ENCODE measurements at places on chromosomes 16 and 17.

- DNase-seq = no peak
These were observed 34.1 kb downstream of the MEOX1 start for GRCh38 chr17:43627653-43628052.

DNA sequence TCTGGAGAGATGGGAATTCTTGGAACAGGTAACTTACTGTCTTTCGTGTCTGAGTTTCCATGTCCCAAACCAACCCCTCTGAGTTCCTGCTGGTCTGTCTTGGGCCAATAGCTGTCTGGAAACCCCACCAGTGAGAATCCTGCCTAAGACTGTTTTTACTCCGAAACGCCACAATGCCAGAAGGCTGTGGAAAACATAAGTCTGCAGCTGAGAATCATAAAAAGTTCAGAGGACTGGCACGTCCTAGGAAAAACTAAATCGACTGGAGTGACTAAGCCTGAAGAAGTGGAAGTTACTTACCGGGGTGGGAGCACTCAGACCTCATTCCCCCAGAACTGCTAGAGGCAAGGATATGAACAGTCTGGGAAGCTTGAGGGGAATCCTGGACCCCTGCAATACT is 13.3 kb downstream of the LRRC75A start:
- DNase-seq = no peak

- DNase-seq = no peak
These were observed 286.5 kb upstream of the ERCC4 start for GRCh38 chr16:13633391-13633861.

DNA sequence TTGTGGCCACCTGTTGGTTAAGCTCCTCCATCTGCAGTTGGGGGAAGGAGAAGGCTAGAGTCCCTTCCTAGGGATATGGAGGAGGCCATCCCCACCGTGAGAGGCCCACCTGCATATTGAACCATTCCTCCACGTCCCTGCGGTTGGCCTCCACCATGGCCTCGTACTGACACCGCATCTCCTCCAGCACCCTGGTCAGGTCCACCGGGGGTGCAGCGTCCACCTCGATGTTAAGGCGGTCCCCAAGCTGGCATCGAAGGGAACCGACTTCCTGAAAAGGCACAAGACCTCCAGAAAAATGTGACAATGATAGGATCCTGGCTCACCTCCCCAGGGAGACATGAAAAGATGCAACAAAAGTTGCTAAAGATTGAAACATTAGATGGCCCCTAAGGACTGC is 3.0 kb downstream of the KRT32 start:
- no peak for DNase-seq

DNA sequence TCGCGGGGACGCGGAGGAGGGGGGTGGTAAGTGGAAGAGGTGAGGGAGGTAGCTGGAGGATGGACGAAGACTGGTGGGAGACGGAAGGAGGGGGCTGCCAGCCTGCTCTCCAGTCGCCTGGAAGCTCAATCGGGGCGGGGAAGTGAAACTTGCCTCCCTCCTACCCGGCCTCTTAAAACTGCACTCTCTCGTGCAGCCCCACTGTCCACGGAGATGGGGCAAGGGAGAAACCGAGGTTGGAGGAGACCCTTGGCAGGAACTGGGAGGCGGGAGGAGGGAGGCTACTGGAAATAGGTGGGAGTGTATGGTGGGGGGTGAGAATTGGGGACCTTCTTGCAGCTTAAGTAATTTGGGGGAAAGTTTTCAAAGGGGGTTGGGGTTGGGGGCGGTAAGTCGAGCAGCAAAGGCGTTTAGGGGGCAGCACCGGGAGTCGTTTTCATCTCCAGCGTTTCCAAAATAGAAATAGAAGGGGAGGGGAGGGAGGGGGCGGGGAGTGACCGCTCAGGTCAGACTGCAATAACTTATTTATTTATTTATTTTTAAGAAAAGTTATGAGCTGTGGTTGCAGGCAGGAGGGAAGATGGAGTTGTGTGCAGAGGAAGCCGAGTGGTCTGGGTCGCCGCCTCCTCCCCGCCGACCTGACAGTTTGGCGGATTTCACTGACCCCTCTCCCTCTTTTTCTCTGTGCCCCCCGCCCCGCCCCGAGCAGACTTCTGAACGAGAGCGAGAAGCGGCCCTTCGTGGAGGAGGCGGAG is 1.4 kb downstream of the SOX9 start:
- no peak for DNase-seq

- no peak for DNase-seq
These were observed 149.3 kb downstream of the ENGASE start for GRCh38 chr17:79223953-79224352.
